Activated gamma-delta T cell treated with anti-CD3 and anti-CD28 coated beads, Interleukin-2, amount 50 U/mL, for 16 hours (primary cell): ENCODE measurements at places on chromosomes 1 and 21.

DNA sequence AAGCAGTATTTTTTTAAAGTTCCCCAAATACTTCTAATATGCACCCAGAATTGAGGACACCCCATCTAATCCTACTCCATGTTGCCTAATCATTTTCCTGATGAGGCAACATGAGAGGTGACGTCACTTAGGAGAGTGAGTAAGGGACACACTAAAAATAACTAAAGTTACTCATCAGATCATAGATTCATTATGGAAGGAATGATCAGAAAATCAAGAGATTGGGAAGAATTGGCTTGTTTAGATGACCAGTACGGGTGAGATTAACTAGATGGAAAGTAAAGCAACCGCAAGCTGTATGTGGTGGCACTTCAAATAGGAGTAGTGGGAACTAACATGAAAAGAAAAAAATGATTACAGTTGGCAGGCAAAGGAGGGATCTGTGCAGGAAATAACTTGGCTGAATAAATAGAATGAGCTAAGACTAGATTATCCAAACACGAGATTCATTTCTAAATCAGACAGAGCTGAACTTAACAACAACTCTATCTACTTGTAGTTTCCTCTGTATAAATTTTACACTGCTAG lies 61.4 kb upstream of the CXADR start:
- no peak for DNase-seq

GRCh38 chr1:201376464-201377374 lies 761 bp downstream of the TNNT2 start:
- no peak for DNase-seq

DNA sequence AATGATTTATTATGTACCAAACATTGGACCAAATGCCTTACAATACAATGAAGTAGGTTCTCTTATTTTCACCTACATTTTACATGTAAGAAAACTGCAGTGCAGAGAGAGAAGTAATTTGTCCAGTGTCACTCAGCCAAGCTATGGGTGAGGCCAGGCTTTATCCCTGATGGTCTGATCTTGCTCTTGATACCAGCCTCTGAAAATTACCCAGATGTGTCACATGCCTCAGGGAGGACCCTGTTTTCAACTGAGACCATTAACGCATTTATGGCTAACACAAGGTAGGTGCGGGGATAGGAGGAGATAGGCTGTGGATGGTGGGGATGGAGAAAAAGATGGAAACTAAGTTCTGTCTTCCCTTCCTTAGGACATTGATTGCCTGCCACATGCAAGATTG lies 56.9 kb downstream of the NGF start:
- DNase-seq = no peak

- no peak for DNase-seq
Observed at GRCh38 chr21:41975391-41976272, 21.8 kb upstream of the C2CD2 start.

- no peak for DNase-seq
Observed at GRCh38 chr1:222416001-222416791, 131.7 kb downstream of the HHIPL2 start.

GRCh38 chr1:11307852-11308251 lies 34.9 kb downstream of the UBIAD1 start:
- DNase-seq = no peak

GRCh38 chr1:17569200-17570139 lies 30.0 kb downstream of the ARHGEF10L start:
- no peak for DNase-seq

DNA sequence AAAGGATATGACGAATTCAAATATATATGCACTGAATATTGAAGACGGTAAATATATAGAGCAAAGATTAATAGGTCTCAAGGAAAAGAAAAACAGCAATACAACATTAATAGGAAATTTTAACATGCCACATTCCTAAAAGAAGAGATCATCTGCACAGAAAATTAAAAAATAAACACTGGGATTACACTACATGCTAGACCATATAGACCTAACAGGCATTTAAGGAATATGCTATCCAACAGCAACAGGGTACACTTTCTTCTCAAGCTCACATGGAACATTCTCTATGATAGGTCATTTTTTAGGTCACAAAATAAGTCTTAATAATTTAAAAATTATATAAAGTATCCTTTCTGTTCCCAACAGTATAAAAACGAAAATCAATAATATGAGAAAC lies 1038.3 kb downstream of the KCNT2 start:
- DNase-seq = no peak

GRCh38 chr1:162222014-162222413 lies 152.5 kb downstream of the NOS1AP start:
- no peak for DNase-seq

GRCh38 chr1:85571828-85572227 lies 8.7 kb upstream of the CCN1 start:
- no peak for DNase-seq
